NCI-H526 treated with DMSO at 0.1 percent for 48 hours (cell line): ENCODE measurements at places on chromosomes 2 and 18.

GRCh38 chr2:143558665-143559064, 429.4 kb downstream of the ARHGAP15 start:
- DNase-seq = no peak

DNA sequence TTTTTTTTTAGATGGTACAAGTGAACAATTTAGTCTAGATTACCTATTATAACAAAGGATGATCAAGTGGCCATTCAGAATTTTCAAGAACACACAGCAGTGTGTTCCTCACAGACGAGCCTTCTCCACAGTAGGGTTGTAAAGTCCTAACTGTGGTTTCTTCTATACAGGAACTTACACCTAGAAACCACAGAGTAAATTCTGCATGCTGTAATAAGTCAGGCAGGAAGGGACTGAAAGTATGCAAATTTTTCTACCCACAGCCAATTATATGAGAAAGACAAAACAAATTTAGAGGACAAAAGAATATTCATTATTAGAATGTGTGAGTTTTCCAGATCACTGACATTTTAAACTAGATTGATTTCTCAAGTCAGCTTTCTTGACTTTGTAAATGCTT, 99.5 kb downstream of the RBMS1 start:
- peak; percentile 83 for DNase-seq

- no peak for DNase-seq
Measured at GRCh38 chr2:179532863-179533278, 268.2 kb upstream of the SESTD1 start.

DNA sequence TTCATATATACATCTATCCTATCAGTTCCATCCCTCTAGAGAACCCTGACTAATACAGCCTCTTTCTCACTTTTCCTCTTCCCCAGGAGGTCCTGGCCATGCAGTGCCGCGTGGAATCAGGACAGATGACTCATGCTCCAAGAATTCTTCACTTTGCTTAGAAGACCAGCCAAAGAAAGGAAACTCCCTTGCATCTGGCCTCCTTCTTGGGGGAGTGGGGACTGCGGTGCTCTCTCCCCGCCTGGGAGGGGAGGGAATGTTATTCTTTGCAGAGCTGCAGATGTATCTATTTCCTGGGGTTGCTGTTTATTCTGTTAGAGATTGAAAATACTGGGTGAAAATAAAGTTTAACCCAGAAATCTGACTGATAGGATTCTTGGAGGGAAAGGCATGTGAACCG, 111.5 kb upstream of the SH3BP4 start:
- DNase-seq = no peak

GRCh38 chr2:209834767-209835166, 63.1 kb downstream of the UNC80 start:
- DNase-seq = no peak

GRCh38 chr18:67875944-67876343, 359.4 kb upstream of the DSEL start:
- DNase-seq = peak; percentile 43

- no peak for DNase-seq
Measured at GRCh38 chr2:221997100-221997499, 301.7 kb downstream of the PAX3 start.

GRCh38 chr18:39702888-39703287, 2137.3 kb upstream of the CELF4 start:
- no peak for DNase-seq

DNA sequence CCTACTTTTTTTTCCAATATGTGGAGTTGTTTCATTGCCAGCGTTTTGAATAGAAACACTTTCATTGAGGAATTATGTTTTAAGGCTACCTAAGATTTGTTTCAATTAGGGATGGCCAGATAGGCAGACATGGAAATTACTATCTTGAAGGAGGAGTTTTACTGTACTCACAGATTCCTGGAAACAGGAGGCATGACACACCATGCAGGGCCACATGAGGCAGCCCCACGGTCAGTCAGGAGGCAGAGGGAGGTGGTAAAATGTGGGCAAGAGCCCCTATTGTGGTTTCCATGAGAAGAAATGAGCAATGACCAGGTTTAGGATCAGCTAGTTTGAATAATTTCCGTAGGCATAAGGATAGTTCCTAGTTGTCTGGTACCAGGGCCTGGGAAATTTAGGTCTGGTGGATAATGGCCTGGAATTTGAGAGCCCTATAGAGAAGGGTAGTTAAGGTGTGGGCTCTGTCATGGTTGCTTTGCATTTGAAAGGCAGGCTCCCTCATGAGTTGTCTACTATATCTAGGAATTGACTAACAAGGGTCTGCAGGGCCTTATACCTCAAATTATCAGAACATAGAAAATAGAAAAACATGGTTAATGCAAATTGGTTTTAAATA, 360.0 kb upstream of the KCNJ3 start:
- DNase-seq = no peak

DNA sequence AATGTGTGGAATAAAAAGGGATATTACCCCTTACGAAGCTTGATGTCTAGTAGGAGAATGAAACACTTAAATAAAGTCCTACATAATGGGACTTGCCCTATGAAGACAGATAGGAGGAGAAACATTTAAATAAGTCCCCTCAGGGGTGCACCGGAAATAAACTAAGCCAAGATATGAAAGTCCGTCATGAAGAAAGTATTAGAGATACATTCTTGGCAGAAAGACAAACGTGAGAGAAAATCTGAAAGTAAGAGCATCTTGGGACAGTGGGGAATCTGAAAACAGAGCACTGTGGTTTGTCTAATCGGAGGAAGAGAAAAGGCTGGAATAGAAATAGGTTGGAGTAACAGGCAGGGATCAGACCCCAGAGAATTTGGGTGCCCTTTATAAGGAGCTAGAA, 516.9 kb upstream of the DSEL start:
- no peak for DNase-seq

GRCh38 chr2:108982259-108982679, 6.8 kb downstream of the EDAR start:
- no peak for DNase-seq

- DNase-seq = no peak
Measured at GRCh38 chr18:54209471-54210180, 14.8 kb downstream of the MBD2 start.

DNA sequence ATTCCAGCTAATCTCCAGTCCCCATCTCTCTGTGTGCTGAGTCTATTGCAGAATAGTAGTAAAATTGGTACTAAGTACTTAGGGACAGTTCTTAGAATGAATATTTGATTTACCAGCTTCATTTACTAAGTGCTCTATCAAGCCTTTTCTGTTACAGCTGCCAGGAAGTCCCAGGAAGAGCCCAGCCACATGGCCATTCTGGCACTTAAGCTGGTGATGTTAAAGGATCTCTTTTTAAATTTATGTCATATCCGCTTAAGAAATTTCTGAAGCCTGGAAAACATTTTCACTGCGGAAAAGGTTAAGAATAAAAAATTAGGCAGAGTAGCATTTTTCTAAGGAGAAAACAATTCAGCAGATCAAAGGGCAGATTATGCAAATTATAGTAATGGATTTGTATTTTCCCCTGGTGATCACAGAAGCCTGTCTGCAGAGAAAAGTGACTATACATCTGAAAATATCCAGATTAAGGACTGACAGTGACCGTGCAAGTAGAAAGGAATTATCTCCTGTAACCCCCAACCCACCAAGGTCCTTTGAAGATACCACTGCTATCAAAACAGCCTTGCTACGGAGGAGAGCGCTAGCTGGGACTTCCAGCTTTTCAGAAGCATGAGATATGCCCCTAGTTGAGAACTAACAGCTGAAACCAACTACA, 260.8 kb downstream of the SH3BP4 start:
- peak; percentile 19 for DNase-seq

DNA sequence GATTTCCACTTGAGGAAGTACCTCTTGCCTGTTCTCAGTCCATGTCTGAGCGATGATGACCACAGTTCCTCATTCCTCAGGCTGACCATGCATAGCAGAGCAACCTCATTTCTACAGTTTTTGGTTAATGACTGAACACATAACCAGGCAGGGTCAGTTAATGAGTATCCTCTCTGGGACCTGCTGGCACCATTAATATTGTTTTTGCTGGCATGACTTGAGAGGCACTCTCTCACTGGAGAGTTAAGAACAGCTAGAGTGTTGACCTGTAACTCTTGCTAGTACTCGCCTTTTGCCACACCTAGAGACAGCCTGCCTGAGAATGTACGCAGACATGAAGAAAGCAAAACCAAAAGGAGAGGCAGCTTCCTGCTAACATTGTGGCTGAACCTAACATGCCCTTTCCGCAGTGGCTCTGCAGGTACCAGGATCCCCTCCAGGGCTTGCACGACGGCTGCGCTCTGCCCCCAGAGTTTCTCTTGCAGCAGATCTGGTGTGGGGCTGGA, 23.9 kb downstream of the PECR start:
- no peak for DNase-seq

DNA sequence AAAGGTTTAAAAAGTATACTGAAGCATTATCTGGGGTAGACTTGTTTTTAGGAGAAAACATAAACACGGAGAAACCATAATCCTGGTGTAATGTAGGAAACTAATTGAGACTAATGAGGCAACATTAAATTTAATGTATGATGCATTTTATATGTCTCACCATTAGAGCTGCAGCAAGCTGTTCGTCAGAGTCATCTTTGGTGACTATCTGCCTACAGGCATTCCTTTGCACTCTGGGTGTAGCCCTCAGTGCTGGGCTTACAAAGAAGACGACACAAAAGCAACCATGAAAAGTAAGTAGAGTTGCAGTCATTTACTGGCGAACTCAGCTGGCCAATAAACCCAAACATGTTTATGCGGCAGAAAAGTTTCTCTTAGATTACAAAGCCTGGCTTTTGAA, 415.3 kb upstream of the ZEB2 start:
- DNase-seq = no peak

- DNase-seq = no peak
Measured at GRCh38 chr2:159828738-159829137, 30.7 kb upstream of the CD302 start.

DNA sequence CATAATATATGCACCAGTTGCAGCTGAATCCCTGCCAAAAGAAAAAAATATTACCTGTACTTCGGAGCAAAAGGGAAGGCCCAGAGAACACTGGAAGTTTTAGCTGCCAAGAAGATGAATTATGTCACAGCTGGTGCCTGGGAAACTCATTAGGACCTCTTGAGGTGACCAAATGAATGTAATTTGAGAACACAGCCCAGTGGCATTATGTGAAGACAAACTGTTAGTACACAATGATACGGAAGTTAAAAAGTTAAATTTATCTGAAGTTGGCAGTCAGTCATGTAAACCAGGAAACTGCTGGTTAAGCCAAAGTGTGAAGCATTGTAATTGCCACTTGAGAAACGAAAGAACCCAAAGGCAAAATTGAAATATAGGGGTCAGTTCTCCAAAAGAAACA, 80.7 kb downstream of the EML4 start:
- DNase-seq = no peak

GRCh38 chr2:217643789-217644301, 358.9 kb downstream of the TNS1 start:
- DNase-seq = no peak

- no peak for DNase-seq
Measured at GRCh38 chr2:58032016-58032763, 14.4 kb upstream of the VRK2 start.

DNA sequence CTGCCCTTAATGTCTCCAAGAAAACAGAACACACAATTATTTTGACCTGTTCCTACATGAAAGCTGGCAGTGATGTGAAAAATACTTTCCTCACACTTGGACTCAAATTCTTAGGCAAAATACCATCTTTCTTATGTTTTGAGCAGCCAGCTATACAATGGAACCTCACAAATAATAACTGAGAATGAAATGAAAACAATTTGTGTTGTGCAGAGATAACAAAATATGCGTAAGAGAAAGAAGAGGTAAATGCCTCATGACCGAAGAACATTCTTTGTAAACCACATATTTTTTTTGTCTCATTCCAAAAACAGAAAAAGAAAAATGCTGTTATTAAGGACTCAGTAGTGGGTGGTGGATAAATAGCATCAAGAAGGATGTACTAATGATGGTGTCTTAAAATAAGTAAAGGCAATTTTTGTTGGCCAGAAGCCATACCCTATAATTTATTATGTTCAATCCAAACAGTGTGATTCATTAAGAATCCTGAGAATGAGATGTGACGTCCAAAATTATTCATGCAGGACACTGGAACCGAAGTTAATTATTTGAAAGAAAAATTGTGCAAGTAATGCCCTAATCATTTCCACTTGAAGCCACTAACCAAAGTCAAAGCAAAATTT, 193.0 kb upstream of the NETO1 start:
- no peak for DNase-seq

- no peak for DNase-seq
Measured at GRCh38 chr18:354003-354402, 86.2 kb upstream of the THOC1 start.

GRCh38 chr18:30971338-30971956, 71.1 kb downstream of the DSC3 start:
- DNase-seq = peak; percentile 2

GRCh38 chr2:217680381-217680780, 322.4 kb downstream of the TNS1 start:
- no peak for DNase-seq

DNA sequence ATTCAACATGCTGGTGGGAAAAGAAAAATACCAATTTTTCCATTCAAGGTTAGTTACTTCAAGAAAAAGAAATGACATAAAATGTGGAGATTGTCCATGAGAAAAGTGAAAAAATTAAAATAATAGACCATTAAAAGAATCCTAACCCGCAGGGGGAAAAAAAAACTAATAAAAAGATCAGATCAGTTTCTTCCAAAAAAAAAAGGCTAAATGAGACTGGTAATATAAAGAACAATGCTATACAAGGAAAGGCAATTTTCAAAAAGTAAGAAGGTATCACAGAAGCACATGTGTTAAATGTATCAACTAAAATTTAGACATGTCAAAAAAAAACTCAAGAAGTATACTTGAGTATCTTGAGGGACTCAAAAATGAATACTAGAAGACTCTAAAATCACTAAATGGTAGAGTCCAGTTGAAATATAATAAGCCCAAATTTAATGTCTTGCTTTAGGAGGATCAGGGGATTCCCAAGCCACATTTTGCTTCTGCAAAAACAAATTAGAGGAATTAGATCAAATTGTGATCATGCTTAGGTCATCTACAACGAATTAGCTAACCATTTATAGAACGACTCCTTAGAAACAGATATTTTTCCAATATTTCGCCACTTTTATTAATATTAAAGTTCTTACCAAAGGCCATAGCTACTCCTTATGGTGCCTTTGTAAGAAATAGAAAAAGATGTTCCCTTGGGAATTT, 35.8 kb upstream of the GLS start:
- DNase-seq = no peak

DNA sequence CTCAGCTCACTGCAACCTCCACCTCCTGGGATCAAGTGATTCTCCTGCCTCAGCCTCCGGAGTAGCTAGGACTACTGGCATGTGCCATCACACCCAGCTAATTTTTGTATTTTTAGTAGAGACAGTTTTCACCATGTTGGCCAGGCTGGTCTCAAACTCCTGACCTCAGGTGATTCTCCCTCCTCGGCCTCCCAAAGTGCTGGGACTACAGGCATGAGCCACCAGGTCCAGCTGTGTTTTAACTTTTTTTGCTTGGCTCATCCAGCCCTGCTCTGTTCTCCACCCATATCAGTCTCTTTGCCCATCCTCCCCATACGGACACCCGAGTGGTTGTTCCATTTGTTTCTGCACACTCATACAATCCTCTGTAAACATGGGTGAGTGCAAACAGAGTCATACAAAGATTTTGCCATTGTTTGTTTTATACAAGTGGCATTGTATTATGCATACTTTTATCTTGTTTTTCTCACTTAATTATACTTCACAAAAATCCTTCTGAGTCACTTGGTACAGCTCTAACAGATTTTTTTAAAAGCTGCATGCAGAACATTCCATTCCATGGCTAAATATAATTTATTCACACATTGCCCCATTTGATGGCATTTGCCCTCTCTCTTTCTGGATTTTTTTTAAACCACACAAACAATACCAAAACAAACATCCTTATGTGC, 5.3 kb downstream of the APOB start:
- no peak for DNase-seq
